NCI-H510A treated with DMSO at 0.1 percent for 48 hours (cell line): ENCODE measurements at places on chromosomes 1 and 21.
A peak's percentile ranks its signal among the peaks of the same experiment; 100 is the strongest.

DNA sequence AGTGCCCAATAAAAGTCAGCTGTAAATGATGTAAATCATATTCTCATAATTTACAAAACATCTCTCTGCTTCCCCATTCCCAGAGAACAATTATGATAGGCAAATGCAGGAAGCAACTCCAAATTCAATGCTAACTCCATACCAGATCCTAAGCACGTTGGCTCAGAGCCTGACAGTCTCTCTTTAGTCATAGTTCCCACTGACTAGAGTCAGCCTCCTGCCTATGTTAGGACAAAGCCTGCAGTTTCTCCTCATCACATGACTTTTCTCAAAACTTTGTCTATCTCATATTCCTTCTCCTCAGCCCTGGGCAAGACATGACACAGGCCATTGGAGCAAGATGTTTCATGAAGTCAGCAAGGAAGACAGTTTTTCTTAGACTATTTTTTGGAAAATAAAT, 101.5 kb upstream of the COL24A1 start:
- no peak for DNase-seq

- DNase-seq = no peak
These were observed 15.2 kb upstream of the PDIK1L start for GRCh38 chr1:26096471-26096870.

- DNase-seq = no peak
These were observed 52.8 kb downstream of the DYRK1A start for GRCh38 chr21:37419228-37419906.

- peak; percentile 83 for DNase-seq
These were observed 110.1 kb upstream of the ZNHIT6 start for GRCh38 chr1:85818371-85818770.

- no peak for DNase-seq
These were observed 9.2 kb upstream of the ZSWIM5 start for GRCh38 chr1:45215485-45216199.

GRCh38 chr1:230365723-230366307, 60.3 kb downstream of the PGBD5 start:
- peak; percentile 49 for DNase-seq

- no peak for DNase-seq
These were observed 81.8 kb downstream of the KIF1B start for GRCh38 chr1:10292188-10292587.

DNA sequence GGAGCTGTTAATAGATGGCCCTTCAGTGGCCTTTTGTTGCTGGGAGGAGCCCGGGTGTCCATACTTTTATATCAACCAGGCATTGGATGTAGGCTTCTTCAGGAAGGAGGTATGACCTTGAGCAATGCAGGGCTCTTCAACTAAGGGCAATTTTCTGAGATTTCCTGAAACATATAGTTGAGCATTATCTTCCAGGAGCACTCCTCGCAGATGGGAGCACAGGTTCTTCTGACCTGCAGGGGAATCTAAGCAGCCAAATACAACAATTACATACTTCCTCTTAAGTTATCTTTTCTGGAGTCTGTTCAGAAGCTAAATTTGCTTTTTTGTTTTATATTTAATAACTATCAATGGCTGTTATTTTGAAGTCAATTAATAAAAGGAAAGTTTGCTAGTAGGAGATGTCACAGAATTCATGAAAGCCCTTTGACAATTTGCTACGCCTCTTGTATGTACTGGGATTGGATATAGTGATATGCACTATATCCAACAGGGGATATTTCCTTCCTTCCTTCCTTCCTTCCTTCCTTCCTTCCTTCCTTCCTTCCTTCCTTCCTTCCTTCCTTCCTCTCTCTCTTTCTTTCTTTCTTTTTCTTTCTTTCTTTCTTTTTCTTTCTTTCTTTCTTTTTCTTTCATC, 422.6 kb upstream of the NEGR1 start:
- no peak for DNase-seq

DNA sequence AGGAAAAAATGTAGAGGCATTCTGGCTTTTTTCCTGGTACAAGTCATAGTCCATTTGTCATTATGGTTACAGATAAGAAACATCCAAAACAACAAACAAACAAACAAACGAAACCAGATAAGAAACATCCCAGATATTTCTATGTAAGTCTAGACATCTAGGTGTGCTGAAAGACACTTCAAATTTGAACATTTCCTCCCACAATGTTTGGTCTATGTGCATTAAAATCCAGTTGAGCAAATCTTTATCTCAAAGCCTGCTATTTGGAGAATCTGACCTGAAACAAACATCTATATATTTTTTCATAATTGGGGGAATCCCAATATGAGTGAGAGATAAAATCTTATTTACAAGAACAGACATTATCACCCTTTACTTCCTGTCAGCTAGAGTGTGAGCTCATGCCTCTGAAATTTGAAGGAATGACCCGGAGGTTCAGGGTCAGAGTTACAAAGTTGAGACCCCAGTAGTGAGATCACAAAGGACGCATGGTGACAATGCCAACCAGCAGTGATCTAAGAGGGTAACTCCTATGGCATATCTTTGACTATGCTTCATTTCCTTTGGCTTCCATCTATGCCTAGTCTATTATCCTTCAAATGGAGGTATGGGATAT, 182.9 kb upstream of the ATP1B1 start:
- DNase-seq = no peak
